ENCODE measurements at places on chromosomes 6 and 20.

DNA sequence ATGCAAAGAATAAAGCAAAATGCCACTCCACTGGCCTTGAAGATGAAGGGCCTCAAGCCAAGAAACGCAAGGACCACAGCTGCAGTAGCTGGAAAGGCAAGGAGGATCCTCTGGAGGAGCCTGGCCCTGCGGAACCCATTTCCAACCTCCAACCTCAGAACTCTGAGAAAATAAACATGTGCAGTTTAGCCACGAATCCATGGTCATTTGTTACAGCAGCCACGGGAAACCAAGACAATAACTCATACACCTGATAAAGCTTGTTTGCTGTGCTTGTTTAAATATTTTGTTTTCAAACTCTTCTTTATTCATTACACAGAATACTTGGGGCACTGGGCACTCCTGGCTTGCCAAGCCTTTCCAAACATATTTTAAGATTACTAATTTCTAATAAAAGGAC is 10.4 kb downstream of the SERPINB6 start:
- no peak for DNase-seq

- DNase-seq: peak; percentile 52
Measured at GRCh38 chr6:30881392-30882203, 2.7 kb upstream of the DDR1 start.

GRCh38 chr6:120116343-120116742 is 766.8 kb upstream of the MAN1A1 start:
- no peak for DNase-seq

- no peak for DNase-seq
Measured at GRCh38 chr6:154686162-154686561, 47.1 kb upstream of the SCAF8 start.

DNA sequence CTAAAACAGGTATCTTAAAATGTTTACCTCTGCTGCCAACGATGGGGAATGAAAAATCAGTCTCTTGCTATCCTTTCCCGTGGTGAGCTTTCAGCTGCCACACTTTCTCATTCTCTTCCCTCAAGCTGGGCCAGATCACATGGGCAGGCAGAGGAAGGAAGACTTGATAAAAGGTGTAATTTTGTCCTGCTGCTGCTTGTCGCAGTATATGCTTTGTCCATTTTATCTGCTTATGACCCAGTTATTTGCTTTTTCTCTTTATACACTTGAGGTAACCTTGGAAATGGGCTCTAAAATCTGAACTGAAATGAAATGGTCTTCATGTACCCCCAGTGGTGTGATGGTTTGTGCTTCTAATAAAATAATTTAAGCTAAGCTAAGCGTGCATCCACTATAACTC is 695.9 kb upstream of the FLRT3 start:
- DNase-seq: no peak

GRCh38 chr20:33433465-33434234 is 9.9 kb downstream of the SNTA1 start:
- no peak for DNase-seq

DNA sequence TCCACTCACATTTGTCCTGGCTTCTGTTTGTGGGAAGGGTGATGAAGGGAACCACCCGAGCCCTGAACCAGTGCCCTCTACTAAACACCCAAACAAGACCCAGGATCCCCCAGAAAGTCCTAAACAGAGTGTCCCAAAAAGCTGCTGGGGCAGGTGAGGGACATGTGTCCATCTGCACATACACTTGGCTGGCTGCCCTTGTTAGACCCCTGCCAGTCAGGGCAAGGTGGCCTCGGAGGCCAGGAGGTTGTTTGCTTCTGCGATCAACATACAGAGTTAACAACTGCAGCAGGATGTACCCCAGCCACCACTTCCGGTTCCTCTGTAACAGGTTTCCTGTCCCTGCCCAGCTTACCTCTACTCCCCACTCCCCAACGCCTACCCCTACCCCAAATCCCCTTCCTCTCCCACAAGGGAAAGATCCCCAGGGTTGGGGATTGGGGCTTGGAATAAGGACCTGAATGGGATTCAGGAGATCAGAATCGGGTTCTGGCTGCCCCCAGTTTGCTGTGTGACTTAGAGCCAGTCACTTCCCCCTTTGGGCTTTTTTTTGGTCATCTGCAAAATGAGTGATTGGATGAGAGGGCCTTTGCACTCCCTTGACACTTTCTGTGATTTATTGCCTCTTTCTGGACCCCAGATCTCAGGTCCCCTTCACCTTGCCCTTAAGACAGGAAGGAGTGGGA is 13.9 kb downstream of the DEF6 start:
- DNase-seq: no peak

DNA sequence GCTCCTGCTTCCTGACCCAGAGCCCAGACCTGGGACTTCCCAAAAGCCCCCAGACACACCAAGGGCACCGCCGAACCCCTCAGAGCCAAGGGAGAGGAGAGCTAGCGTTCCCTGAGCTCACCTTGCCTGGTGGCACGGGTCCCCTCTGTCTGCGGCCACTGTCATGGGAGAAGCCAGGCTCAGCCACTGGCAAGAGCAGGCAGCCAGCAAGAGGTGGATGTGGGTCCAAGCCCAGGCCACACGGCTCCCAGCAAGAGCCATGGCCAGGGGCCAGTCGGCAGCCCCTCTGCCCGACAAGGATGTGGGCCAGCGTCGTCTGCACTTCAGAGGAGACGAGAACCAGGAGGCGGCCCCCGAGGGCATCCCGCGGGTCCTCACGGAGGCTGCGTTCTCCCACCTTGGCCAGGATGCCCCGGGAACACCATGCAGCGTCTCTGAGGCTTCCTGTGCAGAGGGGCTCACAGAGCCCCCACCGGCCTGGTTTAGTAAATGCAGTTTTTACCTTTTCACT is 2.2 kb upstream of the PPDPF start:
- DNase-seq: no peak

GRCh38 chr6:151300267-151300991 is 60.7 kb downstream of the AKAP12 start:
- DNase-seq: no peak

DNA sequence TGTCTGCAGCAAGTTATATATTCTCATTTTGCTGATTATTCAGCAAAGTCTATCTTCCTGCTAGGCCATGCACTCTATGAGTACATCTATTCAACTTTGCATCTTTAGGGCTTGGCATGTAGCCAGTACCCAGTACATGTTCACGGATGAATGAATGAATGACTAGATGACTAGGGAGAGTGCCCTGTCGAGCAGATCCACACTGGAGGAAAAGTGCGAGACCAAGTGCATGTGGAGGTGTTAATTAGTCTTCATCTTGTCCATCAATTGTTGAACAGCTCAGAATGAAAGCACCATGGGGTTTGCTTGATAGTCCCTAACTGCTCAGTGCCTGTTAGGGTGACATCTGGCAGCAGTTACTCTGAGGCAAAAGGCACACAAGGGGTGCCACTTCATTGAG is 30.4 kb downstream of the TM9SF4 start:
- DNase-seq: no peak

- DNase-seq: no peak
Measured at GRCh38 chr6:2259002-2259494, 13.6 kb upstream of the GMDS start.

GRCh38 chr6:88165844-88166492 is at the start of gene CNR1:
CNR1 (minus strand) TSS chr6:88166347; CDS start chr6:88145274, 21,073 bp downstream.
- DNase-seq: peak; percentile 52

DNA sequence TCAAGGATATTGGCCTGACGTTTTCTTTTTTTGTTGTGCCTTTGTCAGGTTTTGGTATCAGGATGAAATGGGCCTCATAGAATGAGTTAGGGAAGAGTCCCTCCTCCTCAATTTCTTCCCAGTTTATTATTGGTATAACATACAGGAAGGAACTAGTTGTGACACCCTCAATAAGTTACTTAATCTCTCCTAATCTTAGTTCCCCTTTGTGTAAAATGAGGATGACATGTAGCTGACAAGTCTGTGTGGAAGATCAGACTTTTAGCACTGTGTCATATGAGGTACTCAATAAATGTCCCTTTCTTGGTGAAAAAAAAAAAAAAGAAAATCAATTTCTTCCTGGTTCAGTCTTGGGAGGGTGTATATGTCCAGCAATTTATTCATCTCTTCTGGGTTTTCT is 155.8 kb downstream of the PDE7B start:
- DNase-seq: no peak

GRCh38 chr6:124260337-124260736 is 456.7 kb downstream of the NKAIN2 start:
- DNase-seq: no peak

DNA sequence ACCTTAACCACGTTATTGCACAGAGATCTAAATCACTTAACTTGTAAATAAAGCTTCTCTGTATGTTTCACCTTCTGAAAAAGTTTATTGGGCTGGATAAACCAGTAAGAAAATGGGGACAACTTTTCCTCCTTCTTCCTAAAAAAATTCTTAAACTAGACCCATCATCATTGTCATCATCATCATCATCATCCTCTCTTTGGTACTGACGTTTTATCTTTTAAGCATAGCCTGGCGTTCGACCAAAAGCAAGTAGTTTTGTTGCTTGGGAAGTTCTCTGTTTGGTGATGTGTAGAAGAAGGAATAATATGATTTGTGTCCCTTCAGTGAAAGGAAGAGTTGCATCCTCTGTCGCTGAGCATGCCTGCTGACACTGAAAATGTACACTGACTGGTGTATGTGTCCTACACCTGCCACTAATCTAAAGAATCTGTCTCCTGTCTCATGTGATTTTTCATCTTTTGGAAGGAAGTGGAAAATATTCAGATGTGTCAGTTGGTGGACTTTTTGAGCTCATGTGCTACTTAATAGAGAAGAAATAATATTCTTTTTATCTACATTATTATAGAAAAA is 2.5 kb downstream of the CLVS2 start:
- DNase-seq: no peak

DNA sequence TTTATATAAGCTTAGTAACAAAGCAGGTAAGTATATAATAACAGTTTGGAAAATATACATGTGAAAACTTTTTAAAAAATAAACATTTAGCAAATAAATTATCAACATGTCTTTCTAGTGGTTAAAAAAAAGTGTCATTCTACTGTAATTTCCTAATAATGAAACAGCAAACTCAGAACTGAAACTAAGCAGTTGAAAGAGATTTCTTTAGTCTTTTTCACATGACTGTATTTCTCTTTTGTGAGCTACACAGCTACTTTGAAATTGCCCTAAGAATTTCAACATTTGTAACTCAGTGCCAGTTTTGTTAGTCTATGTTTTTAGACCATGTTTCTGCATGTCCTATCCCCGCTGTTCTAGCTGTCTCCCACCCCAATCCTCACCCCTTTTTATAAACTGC is 28.4 kb upstream of the SDHAF4 start:
- no peak for DNase-seq

DNA sequence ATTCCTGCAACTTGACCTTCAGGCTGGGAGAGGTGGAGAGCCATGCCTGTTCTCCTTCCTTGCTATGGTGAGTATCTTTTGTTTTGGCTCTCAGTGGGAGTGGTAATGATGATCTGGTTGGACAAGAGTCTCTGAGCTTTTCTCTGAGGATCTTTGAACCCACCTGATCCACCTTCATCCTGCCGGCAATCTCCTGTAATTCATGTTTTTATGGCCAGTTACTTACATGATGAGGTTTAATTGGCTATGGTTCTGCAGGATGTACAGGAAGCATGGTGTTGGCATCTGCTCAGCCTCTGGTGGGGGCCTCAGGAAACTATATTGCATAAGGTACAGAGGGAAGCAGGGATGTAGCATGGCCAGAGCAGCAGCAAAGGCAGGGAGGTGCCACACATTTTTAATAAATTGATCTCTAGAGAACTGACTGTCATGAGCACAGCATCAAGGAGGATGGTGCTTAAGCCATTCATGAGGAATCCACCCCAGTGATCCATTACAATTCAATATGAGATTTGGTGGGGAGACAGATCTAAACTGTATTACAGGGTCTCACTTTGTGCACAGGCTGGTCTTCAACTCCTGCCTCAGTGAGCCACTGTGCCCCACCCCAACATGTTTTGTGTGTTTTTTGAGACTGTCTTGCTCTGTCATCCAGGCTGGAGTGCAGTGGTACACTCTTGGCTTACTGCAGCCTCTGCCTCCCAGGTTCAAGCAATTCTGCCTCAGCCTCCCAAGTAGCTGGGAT is 10.0 kb downstream of the HSPA1B start:
- no peak for DNase-seq

DNA sequence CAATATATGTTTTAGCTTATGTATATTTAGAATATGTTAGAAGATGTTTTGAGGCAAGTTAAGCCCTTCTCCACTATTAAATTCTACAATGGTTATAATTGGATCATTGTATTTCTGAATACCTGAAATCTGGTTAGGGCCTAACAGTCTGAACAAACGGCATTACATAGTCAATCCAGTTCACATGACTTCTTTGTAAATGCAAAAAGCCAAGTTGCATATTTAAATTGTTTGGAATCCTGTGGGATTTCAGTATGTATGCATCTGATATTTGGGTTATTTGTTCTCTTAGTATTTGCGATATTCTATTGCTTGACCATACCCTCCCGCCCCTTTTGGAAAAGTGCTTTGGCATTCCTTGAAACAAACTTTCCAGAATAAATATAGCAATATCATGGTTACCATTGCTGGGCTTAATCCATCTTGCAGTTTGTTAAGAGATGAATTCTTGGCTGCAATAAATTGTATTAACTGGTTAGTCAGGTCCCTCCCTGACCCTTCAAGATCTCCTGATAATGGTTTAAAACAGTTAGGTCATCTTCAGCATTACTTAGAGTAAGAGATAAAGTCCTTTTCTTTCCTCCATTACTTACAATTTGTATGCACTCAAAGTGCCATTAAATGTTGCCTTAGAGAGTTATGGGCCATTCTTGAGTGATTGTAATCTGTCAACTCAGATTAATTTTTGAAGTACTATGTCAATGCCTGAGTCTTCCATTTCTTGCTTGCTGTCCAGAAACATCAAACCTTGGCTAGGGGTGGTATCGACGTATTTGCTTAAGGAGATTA is 36.5 kb downstream of the LRRC1 start:
- no peak for DNase-seq

DNA sequence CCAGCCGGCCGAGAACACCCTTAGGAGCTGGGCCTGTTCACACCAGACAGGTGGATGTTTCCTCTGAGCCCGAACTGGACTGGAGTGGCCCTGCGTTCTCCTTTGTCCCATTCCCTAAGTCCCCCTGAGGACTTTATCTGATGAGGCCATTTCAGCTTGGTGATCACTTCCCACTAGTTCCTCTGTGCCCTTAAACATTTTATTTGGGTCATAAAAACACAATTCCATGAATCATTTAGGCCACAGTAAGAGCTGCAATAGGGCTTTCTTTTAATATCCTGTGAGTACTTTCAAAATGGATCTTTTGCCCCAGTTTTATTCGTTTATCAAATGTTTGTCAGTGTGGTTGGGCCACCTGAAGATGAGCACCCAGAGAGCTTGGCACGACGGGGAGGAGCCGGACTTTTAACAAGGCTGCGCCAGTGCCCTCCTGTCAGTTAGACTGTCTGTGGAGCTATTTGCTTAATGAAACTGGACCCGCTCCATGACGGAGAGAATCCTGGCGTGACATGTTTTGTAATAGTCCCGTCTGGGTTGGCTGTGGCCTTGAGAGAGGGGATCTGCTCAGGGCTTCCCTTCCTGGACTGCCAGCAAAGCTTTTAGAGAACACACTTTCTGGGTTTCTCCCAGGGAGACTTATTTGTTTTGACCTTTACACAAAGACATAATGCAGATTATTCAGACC is 53.5 kb downstream of the ZDHHC14 start:
- DNase-seq: no peak

- DNase-seq: no peak
Measured at GRCh38 chr6:149160943-149161342, 156.6 kb upstream of the TAB2 start.

Data from left hindlimb (tissue), 1 donor.